Stimulated activated CD8-positive, alpha-beta memory T cell treated with anti-CD3 and anti-CD28 coated beads, Interleukin-2, amount 100 ng/mL, for 48 hours (primary cell): ENCODE measurements at places on chromosomes 12 and 14.

DNA sequence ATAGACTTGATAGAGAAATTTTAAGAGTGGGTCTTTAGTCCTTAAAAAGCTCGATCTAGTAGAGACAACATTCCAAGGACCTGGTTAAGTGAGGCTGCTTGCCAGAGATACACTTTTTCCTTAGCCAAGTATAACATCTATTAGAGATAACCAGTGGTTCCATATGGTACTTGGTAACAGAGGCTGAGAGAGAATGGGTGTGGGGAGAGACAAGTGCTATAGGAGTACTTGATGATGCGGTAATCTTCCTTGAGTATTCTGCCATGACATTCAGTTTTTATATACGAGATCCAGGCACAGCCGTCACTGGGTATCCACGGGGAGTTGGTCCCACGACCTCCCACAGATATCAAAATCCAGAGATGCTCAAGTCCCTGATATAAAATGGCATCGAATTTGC, 77.4 kb upstream of the REP15 start:
- DNase-seq = no peak

GRCh38 chr12:14263742-14264141, 101.7 kb upstream of the ATF7IP start:
- DNase-seq = no peak

- no peak for DNase-seq
Measured at GRCh38 chr14:26887847-26888246, 290.0 kb upstream of the NOVA1 start.

- DNase-seq = peak; percentile 19
Measured at GRCh38 chr12:114508529-114509129, 102.7 kb upstream of the TBX5 start.

DNA sequence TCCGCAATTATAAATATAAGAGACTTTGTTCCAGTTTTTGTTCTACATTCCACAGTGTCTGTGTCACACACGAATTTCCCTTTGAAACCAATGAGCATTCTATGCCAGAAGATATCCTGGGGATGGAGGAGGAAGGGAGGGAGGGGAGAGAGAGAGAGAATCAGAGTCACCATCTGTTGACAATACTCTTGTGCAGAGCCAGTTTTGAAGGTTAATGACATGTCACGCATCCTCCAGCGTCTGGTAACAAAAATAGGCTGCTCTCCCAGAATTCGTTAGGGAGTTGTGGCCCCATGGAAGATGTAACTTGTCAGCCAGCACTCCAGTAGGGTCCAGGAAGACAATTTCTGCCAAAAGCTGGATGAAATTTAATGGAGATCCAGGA, 213.5 kb upstream of the KRR1 start:
- no peak for DNase-seq

DNA sequence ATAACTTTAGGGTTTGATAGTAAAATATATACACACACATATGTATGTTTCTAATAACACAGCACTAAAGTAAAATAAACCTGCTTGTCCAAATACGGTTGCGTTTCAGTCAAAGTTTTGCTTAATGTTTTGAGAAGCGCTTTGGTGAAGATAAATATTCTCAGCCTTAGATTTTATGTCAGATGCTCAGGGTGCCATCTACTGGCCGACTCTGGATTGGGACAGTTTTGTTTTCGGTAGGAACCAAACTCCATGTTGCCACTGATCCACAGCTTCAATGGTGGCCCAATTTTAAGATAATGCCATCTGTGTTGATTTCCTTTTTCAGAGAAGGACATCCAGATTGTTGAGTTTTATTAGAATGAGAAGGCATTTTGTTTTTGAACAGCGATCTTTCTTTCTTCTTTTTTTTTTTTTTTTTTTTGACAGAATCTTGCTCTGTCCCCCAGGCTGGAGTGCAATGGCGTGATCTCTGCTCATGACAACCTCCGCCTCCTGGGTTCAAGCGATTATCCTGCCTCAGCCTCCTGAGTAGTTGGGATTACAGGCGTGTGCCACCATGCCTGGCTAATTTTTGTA, 43.1 kb downstream of the LLPH start:
- peak; percentile 27 for DNase-seq

DNA sequence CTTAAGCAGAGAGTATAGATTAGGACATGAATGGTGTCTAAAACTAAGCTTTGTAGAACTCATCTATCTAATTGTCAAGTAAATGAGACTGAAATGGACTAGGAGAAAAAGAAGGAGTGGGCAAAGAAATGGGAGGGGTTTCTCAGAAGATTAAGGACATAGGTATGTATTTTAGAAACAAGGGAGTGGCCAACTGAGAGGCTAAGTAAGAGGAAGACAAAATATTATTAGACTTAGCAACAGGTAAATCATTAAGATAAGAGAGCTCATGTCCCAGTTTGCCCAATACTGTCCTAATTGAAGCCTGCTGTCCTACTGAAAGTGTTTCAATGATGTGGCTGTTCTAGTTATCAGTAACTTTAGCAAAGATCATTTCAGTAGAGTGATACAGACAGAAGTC, 171.4 kb downstream of the KITLG start:
- DNase-seq = no peak

GRCh38 chr12:132147423-132148367, 3.4 kb downstream of the NOC4L start:
- DNase-seq = no peak

DNA sequence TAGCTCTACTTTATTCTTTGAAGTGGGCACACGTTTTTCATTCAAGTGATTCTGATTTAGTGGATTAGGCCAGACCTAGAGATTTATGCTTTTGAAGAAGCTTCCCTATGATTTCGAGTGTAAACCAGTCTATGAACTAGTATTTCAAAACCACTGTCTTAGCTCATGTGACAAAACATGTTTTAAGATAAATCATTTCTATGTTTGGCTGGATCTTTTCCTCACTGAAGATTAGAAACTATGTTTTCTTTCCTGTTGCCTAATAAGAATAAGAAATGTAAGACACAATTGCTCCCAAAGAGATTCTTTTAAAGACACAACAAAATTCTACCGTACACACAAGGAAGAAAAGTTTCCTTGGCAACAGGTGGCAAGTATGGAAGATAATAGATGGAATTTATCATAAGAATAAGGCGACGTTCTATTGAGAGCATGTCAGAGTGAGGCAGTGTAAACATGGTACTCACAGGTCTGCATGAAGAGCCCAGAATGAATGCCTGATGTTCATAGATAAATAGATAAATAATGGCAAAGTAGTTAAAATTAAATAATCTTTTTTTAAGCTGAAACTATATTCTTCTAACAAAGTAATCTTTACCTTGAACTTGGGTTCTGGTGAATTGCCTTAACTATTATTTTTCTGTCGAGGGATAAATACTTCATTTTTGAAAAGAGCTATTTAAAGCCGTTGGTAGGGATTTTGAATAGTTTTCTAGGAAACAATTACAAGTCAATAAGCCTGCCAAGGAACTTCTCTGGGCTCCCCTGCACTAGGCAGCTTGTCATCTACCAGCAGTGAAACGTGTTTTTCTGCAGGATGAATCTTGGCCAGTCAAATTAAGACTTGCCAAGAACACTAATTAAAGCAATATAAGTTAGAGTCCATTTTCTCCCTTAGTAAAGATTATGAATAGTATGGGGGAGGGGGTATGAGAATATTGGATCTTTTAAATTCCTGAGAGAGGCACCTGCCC, 34.1 kb upstream of the C12orf75 start:
- DNase-seq = no peak

DNA sequence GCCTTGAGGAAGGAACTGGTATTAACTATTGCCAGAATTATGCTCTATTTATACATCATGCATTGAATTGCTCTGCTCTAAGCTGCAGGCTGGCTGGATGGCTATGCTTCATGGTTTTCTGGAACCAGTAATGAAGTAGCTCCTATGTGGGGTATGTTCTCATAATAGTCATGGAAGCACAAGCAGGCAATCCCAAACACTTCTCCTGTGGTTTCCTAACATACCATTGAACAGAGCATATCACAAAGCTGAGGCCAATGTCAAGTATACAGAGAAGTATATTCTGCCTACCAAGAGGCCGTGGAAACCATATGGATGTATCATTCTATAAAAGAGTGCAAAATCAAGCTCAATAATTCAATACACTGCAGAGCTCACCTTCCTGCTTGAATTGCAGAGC, 1752.4 kb upstream of the FLRT2 start:
- DNase-seq = no peak

DNA sequence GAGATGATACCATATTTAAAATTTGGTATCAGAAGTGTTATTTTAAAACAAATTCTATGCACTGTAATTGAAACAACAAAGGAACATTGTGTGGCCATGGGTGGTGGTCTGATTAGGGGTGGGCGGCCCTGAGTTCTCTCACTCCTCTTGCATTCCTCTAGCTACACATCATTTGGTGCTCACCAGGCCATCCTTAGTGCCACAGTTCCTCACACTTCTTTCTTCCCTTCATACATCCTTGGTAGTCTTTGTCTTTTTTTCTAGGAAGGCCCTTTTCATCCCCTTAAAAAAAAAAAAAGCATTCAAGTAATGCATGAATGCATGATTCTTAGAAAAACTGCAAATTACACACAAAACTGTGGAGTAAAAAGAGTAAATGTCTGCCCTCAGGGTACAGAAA, 2.4 kb upstream of the MANSC4 start:
- no peak for DNase-seq

- DNase-seq = no peak
Measured at GRCh38 chr12:8127138-8127537, 3.7 kb downstream of the CLEC4A start.
